ENCODE measurements at places on chromosomes 16 and 17.
A peak's percentile ranks its signal among the peaks of the same experiment; 100 is the strongest.

DNA sequence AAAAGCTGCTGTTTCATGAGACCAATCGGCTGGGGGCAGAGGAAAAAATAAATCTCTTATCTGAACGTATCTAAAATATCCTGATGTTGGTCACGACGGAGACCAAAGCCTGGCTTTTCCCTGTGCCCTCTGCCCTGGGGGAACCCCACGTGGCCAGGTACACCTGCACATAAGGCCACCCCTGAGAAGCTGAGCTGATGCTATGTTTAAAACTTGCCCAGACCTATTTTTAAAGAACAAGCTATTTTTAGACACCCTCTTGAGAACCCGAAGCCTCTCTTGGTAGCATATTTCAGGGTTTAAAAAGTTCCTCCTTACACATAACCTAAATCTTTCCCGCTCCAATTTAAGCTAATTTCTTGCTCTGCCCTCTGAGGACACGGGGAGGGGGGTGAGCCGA is 210.4 kb downstream of the GSG1L start:
- DNase-seq: no peak

DNA sequence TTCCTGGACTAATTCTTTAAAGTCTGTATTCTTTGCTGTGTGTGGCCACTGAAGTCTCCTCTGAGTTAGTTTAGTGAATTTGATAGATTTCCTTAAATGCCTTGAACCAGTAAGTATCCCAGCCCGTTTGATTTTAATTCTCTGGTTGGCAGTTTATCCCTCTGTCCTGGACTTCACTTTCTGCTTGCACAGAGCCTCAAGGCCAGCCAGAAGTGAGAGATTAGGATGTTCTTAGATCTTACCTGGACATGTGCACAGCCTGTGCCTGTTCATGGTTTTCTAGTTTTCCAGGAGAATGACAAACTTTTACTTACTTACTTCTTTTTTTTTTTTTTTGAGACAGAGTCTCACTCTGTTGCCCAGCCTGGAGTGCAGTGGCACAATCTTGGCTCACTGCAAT is 10.8 kb upstream of the SLC38A7 start:
- no peak for DNase-seq

DNA sequence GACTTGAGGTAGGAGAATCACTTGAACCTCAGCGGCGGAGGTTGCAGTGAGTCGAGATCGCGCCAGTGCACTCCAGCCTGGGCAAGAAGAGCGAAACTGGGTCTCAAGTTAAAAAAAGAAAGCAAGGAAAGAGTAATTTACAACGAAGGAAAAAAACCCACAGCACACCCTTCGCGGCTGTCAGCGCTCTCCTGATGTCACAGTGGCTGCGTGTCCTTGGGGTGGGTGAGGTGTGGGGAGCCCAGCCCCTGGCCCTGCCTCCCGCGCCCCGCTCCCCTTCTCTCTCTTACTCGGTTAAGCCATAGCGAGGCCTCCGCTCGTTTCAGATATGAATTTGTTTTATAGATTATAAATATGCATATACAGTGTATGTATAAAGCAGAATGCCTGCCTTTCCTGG is 740 bp upstream of the JPT2 start:
- DNase-seq: no peak

DNA sequence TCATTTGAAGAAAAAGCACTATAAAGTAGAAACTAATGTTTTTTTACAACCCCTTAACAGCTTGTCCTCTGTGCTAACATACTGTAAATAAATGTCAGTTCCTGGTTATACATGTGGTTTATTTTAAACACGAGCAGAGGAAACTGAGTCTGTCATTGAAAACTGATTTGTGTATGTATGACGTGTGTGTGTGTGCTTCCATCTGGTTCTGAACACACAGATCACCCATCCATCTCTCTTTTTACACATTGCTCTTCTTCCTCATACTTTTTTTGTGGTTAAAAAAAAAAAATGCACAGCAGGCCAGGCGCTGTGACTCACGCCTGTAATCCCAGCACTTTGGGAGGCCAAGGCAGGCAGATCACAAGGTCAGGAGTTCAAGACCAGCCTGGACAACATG is 49.5 kb downstream of the ZNF423 start:
- peak; percentile 85 for DNase-seq

- DNase-seq: no peak
These were observed 33.2 kb upstream of the ABCC11 start for GRCh38 chr16:48280546-48280945.

DNA sequence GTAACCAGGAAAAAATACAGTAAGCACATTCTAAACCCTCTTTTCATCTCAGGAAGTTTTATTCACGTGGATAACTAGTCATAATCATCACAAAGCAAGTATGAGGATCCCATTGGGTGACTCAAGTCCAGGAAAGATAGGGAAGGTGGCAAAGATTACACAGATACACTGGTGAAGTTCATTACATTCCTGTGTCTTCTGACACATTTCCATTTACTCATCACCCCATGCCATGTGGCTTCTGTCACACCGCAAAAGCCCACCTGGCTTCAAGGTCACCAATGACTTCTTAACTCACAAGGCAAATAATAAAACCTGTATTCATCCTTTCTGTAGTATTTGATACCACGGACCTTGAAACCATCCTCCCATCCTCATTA is 17.0 kb downstream of the HS3ST3A1 start:
- DNase-seq: peak; percentile 71

GRCh38 chr16:56005958-56006357 is 130.8 kb upstream of the CES5A start:
- no peak for DNase-seq

DNA sequence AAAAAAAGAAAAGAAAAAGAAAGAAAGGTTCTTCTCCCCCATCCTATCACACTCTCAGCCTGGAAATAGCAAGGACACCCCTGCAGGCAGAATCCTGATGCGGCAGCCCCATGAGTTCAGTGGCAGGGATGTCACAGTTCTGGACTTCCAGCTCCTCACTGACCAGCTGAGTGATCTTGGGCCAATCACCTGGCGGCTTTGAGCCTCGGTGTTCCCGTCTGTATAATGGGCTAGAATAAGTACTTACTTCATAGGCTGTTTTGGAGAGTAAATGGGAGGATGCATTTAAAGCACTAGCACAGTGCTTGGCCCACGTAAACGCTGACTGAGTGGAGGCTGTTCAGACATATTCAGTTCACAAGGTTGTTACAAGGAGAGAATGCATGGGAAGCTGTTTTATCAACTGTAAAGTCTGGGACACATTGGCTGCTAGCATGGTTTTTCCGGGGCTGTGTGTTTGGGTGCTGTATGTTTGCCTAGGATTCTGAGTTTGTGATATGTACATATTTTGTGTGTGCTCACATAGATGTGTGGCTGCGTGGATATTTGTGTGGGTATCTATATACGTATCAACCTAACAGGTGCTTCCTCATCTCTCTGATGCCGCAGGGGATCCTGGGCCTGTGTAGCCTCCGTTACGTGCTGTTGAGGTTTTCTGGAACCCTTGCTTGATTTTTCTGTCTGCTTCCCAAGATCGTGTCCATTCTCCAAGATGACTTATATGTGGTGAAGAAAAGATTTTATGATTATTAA is 3.4 kb downstream of the BHLHA9 start:
- DNase-seq: no peak

DNA sequence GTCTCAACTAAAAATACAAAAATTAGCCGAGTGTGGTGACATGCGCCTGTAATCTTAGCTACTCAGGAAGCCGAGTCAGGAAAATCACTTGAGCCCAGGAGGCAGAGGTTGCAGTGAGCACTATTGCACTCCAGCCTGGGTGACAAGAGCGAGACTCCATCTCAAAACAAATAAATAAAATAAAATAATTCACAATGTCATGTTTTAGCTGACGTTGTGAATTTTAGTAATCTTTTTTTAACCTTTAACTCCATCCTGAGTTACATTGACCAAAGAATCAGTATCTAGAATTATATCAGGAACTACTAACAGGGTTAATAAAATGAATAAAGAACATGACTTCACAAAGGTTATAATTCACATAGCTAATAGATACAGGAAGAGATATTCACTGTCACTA is 5.9 kb downstream of the RBL2 start:
- no peak for DNase-seq

DNA sequence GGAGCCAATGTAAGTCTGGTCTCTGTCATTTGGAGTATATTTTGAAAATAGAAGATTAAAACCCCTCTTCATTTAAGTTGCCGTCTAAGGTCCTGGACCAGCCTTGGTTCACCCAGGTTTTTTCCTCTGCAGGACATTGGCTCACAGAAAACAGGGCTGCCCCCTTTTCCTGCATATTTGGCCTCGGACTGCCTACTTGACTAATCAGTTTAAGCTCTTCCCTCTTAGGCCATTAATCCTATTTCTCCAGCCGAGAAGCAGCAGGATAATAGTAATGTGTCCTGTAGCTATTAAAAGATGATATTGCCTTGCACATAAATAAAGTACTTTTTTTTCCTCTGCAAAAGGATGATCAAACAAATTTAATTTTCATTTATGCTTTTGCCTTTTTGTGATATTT is 52.1 kb downstream of the PRKCA start:
- no peak for DNase-seq

DNA sequence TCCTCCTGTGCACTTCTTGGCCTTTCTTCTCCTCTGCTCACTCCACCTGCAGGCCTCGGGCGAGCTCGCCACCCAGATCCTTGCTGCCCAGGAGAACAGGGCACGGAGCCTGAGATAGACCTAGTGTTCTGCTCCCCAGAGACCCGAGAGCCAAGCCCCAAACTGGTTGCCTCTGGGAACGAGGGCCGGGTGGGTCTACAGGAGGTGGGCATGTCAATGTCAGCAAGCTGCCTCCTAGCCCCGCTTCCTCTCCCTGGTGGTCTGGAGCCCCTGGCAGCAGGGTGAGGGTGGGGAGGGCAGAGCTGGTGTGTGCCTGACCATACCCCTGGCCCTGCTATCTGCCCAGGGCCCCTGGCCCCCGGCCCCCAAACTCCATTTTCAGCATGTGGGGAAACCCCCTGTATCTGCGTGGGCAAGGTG is 841 bp upstream of the NDRG4 start:
- DNase-seq: no peak

- no peak for DNase-seq
These were observed 8.4 kb upstream of the CLEC18A start for GRCh38 chr16:69942627-69943170.

GRCh38 chr16:4886151-4886550 is 38.9 kb downstream of the UBN1 start:
- no peak for DNase-seq

DNA sequence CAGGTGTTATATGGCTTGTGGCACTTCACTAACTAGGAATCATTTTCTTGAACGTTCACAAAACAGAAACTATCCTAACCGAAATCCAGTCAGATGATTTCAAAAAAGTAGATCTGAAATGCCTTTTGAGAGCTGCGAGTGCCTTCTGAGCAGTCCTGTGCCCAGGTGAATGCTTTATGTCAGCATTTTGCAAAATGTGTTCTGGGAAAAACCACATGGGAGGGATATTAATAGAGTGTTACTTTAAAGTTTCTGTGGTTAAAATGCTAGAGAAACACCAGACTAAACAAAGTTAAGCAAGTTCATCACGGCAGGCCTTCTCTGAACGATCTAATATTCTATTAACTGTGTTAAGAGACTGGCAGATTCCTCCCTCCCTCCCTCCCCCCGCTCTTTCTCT is 15.8 kb upstream of the RGS9 start:
- no peak for DNase-seq

DNA sequence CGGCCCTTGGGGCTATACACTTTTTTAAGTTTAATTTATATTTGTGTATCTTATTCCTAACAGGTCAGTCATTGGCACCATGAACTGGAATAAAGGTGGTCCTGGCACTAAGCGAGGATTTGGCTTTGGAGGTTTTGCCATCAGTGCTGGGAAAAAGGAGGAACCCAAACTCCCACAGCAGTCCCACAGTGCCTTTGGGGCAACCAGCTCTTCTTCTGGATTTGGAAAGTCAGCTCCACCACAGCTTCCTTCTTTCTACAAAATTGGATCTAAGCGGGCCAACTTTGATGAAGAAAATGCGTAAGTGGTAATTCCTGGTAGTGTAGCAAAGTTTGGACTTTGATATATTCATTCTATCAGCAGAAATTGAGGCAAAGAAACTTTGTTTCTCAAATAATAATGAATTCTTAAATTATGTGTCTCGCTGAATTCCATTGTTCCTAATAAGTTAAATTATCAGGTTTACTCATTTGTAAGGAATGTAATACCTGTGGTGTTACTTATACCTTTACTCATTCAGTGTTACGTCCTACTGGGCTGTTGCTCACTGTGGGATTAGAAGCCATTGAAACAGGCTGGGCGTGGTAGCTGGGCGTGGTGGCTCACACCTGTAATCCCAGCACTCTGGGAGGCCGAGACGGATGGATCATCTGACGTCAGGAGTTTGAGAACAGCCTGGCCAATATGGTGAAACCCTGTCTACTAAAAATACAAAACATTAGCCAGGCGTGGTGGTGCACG is 13.2 kb downstream of the DDX42 start:
- DNase-seq: no peak

DNA sequence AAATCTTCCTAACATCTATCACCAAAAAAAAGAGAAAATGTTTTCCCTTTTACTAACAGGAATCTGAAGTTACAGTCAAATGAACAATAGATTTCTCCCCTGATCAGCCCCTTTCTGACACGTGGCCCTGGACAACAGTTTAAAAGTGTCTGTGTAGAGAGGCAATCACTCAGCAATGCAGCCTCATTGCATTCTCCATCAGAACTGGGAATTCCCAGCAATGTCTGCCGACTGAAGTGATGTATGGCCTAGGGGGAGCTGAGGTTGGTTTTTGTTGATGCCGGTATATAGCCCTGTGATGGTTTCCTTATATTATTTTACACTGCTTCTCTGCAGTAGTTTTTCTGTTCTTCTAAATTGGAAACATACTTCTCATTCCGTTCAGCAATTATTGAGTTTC is 904.3 kb upstream of the CDH8 start:
- DNase-seq: no peak

DNA sequence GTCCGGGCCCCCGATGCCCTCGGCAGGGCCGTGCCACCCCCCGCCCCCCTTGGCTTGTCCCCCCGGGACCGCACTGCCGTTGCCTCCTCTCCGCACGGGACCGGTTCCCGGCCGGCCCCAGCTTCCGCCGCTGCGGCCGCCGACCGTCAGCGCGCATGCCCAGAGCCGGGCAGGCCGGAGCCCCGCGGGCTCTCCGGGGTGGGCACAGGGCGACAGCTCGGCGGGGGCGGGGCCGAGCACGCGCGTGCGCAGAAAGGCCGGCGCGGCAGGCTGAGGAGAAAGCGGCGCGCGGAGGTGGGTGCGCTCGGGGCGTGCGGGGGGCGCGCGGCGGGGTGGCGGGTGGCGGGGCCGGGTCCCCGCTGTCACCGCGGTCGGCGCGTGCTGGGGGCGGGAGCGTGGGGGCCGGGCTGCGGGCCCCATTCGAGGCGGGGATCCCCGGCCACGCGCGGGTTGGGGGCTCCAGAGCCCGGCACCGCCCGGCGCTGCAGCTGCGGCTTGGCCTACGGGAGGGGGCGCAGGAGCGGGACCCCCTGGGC is at the start of gene TBC1D24:
TSS of gene TBC1D24 (plus strand) at position 251 of the 536 bp plus-strand sequence. CDS start 21,022 bp downstream, outside the sequence.
- DNase-seq: peak; percentile 83

DNA sequence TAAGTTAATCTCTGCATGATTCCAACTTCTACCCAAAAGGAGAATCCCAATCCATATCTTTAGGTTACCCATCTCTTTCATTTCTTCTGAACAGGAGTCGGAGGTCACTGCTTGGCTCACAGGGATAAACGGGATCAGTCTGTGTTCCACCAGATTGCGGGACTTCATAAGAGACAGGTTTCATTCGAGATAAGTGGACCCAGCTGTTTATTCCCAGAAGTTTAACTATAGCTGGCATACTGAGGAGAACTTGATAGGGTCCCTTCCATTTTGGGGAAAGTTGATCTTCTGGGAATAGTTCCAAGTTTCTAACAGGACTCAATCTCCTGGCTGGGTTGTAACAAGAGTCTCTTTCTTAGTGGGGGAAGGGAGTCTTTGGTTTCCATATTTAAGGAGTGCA is 45.4 kb upstream of the ARL4D start:
- DNase-seq: no peak

GRCh38 chr16:86424398-86424797 is 85.9 kb upstream of the FOXF1 start:
- DNase-seq: no peak

- no peak for DNase-seq
These were observed 82.5 kb downstream of the OR1D5 start for GRCh38 chr17:2980904-2981246.
